ENCODE measurements at places on chromosomes 3 and 15.

DNA sequence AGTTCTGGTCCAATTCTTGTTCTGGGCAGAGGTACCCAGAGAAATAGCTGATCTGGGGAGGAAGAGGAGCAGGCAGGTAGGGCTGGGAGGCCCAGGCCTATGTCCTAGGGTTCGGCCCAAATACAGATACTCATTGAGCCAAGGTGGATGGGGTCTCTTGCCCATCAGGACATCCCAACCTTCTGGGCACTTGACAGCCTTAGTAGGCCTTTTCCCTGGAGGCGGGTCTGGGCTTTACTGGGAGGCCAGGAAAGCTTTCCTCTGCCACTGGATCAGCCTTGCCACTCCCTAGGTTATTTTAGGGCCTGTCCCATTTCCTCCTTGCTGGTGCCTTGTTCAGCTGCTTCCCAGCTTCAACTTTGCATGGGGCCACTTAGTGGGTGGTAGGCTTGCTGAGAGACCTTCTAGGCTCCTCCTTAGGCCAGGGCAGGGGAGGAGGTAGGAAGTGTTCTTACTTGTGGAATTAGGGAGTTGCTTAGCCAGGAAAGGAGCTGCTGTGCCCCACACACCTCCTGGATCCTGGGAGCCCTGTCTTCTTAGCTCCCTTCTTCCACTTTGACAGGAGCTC lies 9.7 kb downstream of the TEX264 start:
- DNase-seq, result no peak

DNA sequence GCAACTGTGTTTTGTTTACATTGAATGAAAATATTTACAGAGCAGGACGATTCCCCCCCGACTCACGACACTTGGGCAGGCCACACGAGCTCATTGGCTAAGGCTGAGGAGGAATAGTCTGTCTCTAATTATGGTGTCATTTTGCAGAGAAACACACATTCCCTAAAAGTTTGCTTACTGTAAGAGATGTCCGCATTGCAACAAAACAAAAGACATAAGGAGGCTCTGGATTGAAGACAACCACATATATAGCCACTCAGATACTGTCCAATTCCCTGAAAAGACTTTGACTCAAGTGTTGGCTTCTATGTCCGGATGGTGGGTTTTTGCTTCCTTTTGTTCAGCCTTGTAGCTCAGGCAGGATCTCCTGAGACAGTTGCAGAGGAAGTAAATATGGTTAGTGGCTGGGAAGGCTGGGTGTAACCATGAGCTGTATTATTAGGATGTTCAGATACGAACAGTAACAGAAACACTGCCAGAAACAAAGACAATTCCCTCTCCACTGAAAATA lies 170.4 kb downstream of the KLHL25 start:
- DNase-seq, result no peak

GRCh38 chr3:154931484-154931883 lies 148.6 kb upstream of the MME start:
- no peak for DNase-seq

DNA sequence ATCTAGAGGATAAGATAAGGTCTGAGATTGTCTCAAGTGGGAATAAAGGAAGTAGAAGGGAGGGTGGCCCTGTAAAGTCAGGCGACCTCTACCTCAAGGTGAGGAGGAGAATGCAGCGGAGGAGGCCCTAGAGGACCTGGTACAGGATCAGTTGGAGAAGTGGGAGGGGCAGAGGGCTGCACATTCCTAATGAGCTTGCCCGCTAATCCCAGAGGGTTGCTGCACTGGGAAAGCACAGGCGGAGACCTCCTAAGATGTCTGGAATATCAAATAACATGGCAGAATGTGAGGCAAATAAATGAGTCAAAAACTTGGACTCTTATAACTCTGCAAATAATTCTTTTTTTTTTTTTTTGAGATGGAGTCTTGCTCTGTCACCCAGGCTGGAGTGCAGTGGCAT lies 30.2 kb upstream of the VPS8 start:
- DNase-seq, result no peak

DNA sequence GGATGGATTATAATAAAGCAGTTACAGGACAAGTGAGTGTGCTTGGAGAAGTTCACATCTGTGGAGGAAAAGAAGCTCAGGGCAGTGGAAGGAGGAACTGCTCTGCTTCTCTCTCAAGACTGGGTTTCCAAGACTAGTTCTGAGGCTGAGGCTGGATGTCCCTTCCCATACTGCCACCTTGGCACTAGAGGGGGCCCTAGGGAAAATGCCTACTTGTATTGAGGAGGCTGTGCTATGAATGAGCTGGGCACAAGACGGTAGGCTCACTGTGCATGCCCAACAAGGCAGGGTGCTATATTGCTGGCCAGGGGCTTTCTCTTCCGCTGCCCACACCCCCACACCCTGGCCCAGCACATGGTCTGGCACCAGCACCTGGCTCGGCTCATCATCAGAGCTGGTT lies 65.2 kb downstream of the SLCO2A1 start:
- DNase-seq, result no peak

- DNase-seq, result no peak
Observed at GRCh38 chr15:72491768-72492167, 17.6 kb downstream of the ARIH1 start.

GRCh38 chr3:191139736-191140135 lies 59.3 kb upstream of the OSTN start:
- DNase-seq, result no peak

DNA sequence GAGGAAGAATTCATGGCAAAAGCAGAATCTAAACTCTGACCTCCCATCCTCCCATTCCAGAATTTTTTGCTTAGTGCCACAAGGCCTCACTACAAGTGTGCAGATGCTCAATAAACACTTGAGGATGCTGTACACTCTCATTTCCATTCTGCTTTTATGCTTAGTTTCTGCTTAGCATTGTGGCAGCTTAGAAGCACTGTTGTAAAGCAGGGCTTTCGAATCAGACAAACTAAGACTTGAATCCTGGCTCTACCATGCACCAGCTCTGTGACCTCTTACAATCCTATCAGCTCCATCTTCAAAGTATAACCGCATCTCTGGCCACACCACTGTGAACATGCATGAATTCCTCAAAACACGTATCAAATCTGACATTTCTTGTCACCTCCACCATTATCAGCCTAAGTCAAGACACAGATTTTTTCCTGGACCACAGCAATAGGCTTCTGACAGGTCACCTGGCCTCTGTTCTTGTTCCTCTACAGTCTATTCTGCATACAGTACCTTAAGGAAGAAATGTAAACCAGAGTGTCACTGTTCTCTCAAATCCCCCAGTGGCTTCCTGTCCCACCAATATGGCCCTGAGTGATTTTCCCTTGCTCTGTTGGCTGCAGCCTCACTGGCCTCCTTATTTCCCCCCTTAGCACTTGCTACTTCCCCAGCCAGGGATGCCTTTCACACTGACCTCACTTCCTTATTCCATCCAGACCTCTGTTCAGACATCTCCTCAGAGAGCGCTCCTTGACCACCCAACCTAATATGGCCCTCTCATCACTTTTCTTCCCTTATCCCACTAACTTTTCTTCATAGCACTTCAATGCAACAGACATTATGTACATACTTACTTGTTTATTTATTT lies 8.1 kb upstream of the PHC3 start:
- DNase-seq, result no peak

- DNase-seq, result no peak
Observed at GRCh38 chr15:94395640-94396039, 164.3 kb downstream of the MCTP2 start.

- no peak for DNase-seq
Observed at GRCh38 chr3:194755671-194756459, 70.2 kb downstream of the FAM43A start.

- no peak for DNase-seq
Observed at GRCh38 chr3:98954242-98954641, 52.7 kb upstream of the DCBLD2 start.

- no peak for DNase-seq
Observed at GRCh38 chr3:5059782-5060181, 62.3 kb upstream of the ARL8B start.

DNA sequence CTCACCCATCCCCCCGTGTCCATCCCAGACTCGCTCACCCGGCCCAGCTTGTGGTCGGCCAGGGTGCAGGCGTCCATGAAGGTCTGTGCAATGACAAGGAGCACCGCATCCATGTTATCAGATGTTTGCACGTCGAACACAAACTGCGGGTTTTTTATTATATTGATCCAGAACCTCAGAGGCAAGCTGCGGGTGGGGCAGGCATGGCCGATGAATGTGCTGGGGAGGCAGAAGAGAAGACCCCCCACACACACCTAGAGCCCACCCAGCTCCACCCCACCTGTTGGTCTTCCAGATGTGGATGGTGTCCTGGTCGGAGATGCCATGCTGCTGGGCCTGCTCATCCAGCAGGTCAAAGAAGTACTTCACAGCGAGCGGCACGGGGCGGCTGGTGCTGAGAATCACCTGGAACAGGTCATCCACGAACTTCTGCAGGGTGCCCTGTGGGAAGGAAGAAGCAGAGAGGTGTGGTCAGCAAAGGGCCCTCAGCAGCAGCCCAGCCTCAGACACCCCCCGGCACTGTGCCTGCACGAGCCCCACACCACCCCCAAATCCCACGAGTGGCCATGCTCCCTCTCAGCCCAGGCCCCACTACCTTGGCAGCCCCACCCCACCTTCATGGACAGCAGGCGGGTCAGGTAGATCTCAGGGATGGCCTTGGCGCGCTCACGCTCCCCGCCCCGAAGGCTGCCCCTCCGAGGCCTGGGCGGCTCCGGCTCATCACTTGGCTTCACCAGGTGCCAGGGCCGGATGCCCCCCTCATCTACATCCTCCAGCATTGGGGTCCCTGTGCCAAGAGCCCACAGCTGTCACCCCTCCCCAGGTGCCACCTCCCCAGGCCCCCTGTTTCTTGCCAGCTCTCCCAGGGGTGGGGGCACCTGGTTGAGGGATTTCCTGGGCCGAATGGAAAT lies 20.3 kb downstream of the PLXNB1 start:
- DNase-seq, result no peak

DNA sequence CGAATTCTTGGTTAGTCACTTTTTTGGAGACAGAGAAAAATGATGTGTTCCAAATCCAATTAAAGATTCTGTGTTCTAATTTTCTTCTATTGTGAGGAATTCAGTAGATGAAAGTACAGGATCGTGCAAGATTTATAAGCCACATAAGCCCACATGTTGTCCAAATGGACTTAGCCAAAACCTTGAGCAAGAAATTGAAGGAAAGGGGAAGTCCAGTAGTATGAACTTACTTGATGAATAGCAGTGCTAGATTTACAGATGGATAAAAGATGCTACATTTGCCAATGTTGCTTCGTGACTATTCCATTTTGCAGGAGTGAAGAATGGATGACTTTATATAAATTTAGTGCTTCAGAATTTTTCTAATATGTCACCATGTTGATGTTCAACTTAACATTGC lies 120.0 kb upstream of the ATP11B start:
- no peak for DNase-seq

DNA sequence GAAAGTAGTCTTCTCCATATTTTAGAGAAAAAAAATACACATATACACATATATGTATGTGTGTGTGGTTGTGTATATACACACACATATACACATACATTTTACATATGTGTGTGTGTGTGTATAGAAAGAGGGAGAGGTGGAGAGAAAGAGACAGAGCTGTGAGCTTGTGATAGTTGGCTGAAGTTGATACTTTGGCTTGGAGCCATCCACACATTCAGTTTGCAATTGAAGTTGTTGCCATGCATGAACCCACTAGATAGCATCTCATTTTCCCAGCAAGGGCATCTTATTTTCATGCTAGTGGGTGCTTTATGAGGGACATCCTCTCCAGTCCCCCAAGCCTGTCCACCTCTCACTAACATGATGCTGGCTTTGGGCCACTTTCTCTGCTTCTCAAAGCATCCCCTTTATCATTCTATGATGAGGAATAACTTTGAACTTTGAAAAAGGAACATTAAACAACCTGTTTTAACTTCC lies 228.6 kb downstream of the ZNF621 start:
- no peak for DNase-seq

DNA sequence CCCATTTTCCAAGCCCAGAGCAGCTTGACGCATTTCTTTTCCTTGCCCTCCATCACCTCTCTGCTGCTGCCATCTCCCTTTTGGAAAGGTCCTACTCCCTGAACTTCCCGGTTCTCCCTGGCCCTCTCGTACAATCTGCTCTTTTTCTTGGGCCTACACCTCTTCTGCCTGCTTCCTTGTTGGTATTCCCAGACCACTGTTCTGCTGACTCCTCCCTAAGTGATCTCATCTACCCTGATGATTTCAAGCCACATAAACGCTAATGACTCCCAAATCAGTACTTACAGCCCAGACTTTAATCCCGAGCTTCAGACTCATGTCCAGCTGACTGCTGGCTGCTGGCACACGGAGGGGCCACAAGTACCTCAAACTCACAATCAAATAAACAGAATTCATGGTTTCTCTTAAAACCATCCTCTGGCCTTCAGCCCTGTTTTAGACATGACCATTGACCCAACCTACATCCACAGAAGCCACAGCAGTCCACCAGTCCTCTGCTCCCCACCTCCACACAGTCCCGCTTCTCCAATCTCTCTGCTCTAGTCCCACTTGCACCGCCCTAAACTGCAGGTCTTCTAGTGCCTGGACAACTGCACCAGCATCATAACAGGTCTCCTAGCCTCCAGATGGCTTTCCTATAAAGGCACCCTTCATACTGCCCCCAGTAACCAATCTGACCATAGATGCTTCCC lies 57.6 kb downstream of the AAGAB start:
- DNase-seq, result no peak

- DNase-seq, result no peak
Observed at GRCh38 chr3:135994708-135995337, 29.3 kb downstream of the PPP2R3A start.

DNA sequence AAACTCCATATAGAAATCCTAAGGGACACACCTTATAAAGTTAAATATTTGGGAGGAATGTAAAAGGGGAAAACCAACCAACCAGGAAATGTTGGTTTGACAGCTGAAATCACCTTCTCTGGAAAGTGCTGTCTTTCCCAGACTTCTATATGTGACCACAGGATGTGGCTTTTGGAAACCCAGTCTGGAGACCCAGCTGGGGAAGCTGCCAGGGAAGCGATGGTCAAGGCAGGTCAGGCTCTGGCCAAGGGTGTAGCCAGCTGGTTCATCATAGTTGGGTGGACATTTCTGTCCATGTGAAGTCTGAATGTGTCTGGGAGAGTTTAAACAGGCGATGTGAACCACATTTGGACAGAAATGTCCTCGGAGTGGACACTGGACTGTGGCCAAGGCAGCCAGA lies 73.9 kb downstream of the ARNT2 start:
- DNase-seq, result no peak

DNA sequence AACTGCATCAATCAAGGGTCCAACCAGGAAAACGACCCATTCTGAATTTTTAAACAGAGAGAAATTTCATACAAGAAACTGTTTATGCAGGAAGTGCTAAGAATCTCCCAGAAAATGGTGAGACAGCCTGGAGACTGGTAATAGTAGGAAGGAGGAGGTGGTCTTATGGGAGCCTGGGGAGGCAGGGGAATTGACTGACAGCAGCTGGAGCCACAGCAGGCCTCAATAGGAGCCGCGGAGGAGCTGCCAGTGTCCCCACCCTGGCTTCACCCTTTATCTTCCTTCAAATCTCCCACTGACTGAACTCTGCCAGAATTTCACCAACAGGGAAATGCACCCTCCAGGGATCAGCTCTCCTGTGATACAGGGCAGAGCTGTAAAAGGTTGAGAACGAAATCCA lies 7.5 kb upstream of the C3orf80 start:
- no peak for DNase-seq

All from SHP77 treated with DMSO at 0.1 percent for 48 hours (cell line).